ENCODE measurements at places on chromosomes 1 and 21. TPM values are rescaled to one million over a fixed set of nuclear protein-coding genes. Genes with fewer than 3 reads are reported as not detected.

GSTM5 gene
- not detected for polyA plus RNA-seq

GRCh38 chr1:56816264-56816663 is 2.9 kb downstream of the FYB2 start:
- no peak for DNase-seq

DNA sequence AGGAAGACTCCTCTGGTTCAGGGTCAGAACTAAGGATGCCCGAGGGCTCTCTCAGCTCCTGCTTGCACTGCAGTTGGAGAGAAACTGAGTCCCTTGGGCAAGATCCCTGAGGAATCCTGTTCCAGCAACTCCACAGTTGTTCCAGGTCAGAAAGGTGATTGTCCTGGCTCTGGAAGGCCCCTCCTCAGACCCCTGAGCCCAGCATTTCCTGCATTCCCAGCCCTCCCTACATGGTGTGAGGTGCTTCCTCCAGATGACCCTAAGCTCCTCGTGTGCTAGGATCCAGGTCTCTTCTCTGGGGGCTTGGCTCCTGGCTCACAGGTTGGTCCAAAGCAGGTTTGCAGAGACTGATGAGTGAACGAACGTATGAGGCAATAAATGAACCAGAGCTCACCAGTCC is 11.5 kb downstream of the LDLRAD1 start:
- DNase-seq, result no peak

PTPRC gene
- polyA plus RNA-seq, result 915 TPM

GRCh38 chr21:45935628-45936027 is 45.9 kb upstream of the COL6A1 start:
- no peak for DNase-seq

DNA sequence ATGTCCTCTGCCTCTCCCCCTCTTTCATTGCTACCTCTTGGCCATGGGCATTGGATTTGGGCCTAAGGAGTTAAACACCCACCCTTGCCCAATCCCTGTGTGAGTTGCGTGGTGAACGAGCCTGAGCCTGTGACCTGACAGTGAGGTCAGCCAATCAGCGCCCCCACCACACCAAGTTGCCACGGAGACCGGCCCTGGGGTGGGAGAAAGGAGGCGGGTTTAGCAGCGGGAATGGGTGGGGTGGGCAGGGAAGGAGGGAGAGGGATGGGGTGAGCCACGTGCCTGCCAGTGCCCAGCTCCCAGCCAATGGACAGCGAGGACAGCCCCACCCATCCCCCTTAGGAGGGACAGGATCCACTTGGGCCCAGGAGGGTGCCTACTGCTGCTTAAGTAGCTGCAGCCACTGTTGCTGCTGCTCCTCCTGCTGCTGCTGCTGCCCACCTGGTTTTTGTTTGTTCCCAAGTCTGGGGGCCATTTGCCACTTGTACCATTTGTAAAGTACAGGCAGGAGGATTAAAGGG is 9.5 kb downstream of the ZBTB7B start:
- peak; percentile 19 for DNase-seq

RGS18 gene
- polyA plus RNA-seq, result 1.8 TPM

DNA sequence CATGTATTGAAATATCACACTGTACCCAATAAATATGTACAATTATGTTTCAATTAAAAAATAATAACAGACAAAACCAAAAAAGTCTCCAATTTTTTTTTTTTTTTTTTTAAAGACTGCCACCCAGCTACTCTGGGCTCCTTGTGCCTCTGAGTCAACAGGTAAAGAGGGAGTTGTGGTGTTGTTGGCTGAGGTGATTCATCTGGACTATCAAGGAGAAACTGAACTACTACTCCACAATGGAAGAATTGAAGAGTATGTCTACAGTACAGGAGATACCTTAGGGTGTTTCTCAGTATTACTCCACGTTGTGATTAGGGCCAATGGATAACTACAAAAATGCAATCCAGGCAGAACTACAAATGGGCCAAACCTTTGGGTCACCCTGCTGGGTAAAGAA is 67.9 kb downstream of the SCMH1 start:
- no peak for DNase-seq

E2F2 gene
- polyA plus RNA-seq, result 0.69 TPM

GRCh38 chr1:150955280-150955679 is 19.4 kb downstream of the CERS2 start:
- no peak for DNase-seq

- DNase-seq, result no peak
These were observed 420.4 kb upstream of the BEND5 start for GRCh38 chr1:49197081-49197480.

- DNase-seq, result no peak
These were observed 126.9 kb downstream of the LRIG2 start for GRCh38 chr1:113199760-113200455.

DNA sequence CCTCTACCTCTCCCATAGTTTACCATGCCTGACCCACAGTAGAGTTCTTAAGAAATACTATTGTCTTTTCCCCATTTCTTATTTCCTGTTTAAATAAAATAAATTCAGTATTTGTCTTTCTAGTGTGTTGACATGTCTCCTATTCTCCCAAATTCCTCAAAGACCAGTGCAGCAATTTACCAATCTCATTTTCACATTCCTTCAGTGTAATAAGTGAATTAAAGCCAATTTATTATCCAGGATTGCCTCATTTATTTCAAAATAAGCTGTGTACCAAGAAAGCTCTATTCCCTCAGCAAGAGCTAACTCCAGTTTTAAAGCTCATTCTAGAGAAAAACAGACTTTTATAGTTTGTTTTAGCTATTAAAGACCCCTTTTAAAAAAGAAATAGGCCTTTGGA is 49.9 kb downstream of the DISC1 start:
- DNase-seq, result no peak

DNA sequence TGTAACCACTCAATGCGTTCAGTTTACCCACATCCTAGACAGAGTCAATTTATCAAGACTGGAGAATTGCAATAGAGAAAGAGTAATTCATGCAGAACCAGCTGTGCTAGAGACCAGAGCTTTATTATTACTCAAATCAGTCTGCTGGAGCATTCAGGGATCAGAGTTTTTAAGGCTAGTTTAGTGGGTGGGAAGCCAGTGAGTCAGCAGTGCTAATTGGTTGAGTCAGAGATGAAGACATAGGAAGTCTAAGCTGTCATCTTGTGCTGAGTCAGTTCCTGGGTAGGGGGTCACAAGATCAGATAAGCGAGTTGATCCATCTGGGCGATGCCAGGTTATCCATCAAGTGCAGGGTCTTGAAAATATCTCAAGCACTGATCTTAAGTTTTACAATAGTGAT is 499.6 kb downstream of the MRPL39 start:
- DNase-seq, result no peak

DNA sequence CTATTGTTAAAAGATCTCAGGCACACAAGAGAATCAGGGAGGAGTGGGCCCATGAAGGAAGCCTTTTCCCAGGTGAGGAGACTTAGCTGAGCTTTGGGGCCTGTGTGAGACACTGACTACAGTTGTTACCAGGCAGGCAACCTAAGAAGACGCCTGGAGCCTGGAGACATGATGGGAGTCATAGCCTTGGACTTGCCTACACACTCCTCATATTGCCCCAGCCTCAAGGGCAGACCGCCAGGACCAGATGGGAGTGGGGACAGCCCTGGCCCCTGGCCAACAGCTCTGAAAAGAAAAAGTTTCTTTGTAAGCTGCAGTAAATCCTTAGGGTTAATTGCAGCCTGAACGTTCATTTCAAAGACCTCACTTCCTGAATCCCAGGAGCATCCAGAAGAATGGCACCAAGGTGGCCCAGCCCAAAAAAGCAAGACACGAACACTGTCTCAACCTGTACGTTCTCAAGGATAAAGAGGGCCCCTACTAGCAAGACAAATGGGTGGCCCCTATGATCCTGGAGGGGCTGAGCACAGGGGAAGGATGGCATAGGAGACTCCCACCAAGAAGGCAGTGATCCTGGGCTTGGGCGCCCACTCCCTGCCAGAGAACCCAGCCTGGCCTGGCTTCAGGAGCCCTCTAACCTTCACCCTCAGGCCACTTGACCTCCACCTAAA is 33.2 kb upstream of the BTG2 start:
- DNase-seq, result no peak

GRCh38 chr1:208004851-208005250 is 93.9 kb upstream of the CD34 start:
- DNase-seq, result no peak

- DNase-seq, result no peak
These were observed 29.5 kb downstream of the WDR4 start for GRCh38 chr21:42849759-42850412.

GRCh38 chr1:236907205-236907604 is 97.0 kb downstream of the MT1HL1 start:
- no peak for DNase-seq

DNA sequence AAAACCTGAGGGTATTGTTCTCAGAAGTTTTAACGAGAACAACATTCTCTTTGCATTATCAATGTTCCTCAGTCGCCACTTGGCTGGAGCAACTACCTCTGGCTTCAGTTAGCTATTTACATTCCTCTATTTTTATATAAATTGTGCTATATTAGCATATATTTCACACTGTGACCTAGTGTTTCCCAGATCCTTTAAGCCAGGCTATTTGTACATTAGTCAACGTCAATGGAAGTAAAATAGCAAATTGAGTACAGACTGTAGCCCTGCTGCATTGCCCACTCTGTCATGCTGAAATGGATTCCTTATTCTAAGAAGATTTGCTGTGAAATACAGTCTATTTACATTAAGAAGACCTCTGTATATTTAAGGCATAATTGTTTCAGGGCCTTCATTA is 213.8 kb downstream of the ROR1 start:
- DNase-seq, result no peak

DNA sequence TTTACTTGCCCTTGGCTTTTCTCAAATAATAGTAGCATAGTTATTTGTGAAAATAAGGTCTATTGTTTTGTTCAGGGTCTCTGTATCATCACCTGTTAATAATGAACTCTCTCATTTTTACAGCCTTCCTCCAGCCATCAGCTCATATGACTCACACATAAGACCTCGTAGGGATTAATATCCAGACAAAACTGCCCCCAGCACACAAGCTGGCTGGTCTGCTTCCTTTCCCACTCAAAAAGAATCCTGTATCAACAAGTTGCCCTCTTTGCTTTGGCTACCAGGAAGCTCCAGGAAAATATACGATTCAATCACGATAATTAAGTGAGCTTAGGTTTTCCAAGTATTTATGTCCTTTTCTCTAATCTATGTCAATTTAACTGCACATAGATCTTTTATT is 119.2 kb downstream of the DMRTB1 start:
- no peak for DNase-seq

GRCh38 chr21:42479582-42479981 is 16.4 kb downstream of the RSPH1 start:
- DNase-seq, result no peak

FABP3 gene
- polyA plus RNA-seq, result not detected

DNA sequence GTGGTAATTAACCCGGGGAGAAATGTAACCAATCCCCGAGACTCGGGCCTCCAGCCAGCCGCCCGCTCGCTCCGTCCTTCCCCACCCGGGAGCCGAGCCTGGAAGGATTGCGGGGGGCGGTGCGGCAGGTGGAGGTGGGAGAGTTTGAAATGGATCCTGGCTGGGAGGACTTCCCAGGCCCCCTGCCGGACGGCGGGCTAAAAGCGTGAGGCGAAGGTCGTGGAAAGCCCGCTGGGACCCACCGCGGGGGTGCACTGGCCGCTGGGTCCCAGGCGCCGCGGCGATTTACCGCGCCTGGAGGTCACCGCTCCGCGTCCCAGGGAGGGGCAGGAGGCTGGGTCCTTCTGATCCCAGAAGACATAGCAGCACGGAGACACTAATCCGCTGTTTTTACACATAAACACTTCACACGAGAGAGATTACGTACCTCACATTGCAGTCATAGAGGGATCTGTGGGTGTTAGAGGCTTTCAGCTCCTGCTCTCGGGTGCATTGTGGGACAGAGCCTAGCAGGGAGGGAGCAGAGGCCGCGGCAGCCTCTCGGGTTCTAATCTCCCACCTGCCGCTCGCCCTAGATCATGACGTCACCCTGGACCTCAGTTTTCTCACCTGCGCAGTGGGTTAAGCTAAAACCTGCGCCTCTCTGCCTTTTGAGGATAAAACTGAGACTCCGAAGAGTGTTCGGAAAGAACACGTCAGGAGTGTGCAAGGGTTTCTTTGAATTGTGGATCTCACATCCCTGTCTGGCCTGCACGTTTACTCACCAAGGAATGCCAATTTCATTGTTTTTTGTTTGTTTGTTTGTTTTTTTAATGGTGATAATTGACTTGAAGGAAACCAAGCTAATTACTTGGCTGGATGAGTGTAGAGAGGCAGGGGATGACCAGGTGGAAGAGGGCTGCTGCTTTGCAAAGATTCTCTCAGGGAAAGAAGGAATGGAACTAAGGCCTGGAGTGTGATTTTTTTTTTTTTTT is 17.1 kb upstream of the TMEM9 start:
- peak; percentile 25 for DNase-seq

SLC45A1 gene
- 0.33 TPM for polyA plus RNA-seq

GRCh38 chr1:233613252-233614172 is at the start of gene KCNK1:
TSS of gene KCNK1 (plus strand) at chr1:233614106. CDS start at chr1:233614172, 66 bp downstream.
- no peak for DNase-seq

DNA sequence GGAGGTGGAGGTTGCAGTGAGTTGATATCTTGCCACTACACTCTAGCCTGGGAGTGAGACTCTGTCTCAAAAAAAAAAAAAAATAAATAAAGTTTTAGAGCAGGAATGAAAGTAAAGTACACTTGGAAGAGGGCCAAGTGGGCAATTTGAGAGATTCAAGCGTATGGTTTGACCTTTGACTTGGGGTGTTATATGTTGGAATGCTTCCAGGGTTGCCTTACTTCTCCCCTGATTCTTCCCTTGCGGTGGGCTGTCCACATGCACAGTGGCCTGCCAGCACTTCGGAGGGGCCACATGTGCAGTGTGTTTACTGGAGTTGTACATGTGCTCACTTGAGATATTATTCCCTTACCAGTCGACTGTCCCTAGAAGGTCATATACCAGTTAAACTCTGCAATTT is 295.5 kb upstream of the PROX1 start:
- no peak for DNase-seq

GRCh38 chr1:66438501-66438900 is 95.5 kb upstream of the SGIP1 start:
- no peak for DNase-seq

GRCh38 chr1:108590957-108591356 is 31.1 kb downstream of the EEIG2 start:
- peak; percentile 83 for DNase-seq

GORAB gene
- 6.4 TPM for polyA plus RNA-seq

DNA sequence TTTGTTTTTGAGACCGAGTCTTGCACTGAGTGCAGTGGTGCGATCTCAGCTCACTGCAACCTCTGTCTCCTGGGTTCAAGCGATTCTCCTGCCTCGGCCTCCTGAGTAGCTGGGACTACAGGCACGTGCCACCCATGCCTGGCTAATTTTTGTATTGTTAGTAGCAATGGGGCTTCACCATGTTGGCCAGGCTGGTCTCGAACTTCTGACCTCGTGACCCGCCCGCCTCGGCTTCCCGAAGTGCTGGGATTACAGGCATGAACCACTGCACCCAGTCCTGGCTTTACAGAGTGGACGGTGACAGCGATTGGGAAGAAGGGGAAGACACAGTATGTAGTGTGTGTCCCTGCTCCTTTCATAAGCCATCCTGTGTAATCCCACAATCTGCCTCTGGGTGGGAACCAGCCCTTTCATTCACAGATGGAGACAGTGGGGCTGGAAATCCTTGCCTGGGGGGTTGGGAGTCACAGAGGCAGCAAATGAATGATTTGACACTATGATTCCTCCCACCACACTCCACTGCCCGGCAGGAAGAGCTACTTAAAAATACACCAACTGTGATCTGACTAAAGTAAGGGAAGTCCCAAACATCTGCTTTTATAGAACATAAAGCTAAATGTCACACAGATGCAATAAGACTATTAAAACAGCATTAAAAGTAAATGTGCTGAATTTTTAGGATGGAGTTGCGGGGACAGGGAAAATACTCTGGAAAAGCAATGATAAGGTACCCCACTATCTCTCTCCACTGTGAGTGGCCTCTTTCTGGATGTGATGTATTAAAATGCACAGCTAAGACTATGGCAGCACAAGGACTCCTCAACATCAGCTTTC is 4.5 kb downstream of the PARP1 start:
- no peak for DNase-seq

Data from CD4-positive, alpha-beta memory T cell (primary cell).